ENCODE measurements at places on chromosomes 13 and 19.

DNA sequence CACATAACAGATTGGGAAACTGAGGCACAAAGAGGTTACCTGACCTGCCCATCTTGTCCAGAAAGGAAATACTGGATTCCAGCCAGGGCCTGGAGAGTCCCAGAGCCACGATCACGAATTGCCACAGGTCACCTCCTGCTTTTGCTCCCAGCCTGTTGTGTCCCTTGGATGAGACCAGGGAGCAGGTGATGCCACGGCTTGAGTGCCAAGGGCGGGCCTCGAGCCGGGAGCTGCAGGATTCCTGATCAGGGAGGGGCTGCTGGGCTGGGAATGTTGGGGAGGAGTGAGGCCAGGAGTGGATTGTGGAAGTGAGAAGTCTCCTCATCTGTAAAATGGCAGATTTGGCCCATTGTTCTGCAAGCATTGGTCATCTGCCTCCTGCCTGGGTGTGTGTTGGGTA is 29.4 kb downstream of the DNM2 start:
- DNase-seq, result no peak

- DNase-seq, result no peak
Observed at GRCh38 chr19:13869281-13869680, 7.7 kb upstream of the NANOS3 start.

DNA sequence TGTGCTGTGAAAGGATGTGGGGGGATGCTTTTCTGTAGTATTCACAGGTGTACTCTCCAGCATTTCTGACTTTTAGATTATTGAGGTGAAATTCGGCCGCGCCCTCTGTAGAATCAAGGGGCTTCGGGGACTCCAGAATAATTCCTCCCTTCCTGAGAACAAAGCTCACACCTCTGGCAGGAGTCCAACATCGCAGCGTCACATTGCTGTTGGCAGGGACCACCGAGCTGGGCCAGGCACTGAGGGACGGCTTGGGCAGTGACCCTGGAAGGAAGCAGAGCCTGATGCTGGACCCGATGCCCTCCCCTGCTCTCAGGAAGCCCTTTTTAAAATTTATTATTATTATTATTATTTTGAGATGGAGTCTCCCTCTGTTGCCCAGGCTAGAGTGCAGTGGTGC is 6.3 kb downstream of the TARM1 start:
- no peak for DNase-seq

DNA sequence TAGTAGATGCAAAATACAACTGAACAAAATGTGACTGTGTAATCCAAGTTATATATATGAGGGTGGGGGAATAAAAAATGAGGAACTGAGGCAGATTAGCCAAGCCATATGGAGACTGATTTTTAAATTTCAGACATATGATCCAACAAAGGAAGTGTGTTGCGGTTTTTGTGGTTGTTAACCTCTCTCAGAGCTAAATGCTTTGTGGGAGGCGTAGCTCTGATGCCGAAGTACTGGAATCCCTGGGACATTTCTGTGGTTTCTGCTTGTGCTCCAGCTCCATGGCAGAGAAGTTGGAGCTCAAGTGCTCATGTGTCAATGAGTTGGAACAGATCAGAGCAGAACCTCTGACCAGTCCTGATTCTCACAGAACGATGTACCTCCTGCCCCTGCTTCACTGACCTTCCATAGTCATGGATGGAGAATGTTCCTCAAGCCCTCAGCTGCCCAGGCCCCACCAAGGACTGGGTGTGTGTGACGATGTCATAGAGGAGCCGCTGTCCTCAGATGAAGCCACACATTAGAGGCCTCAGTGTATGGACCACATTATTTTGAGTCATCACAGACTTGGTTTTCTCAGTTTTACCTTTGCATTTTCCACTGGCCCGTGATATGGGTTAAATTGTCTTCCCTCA is 107.6 kb downstream of the SOX1 start:
- no peak for DNase-seq

- peak; percentile 78 for DNase-seq
Observed at GRCh38 chr13:42720113-42720857, 61.1 kb upstream of the FAM216B start.

All from activated CD4-positive, alpha-beta T cell treated with anti-CD3 and anti-CD28 coated beads, Interleukin-10, Interleukin-2, amounts not matched to agents 100 ng/mL and 50 ng/mL, durations not matched to agents 16 hours and 8 hours (primary cell).